ENCODE measurements at places on chromosomes 11 and 22. TPM values are rescaled to one million over a fixed set of nuclear protein-coding genes. Genes with fewer than 3 reads are reported as not detected.

CLCF1 gene
- total RNA-seq = 3.7 TPM

SMIM35 gene
- not detected for total RNA-seq

SERHL2 gene
- 1.6 TPM for total RNA-seq

ABCC8 gene
- 4.9 TPM for total RNA-seq

ANAPC15 gene
- total RNA-seq = 22.7 TPM

UBQLNL gene
- total RNA-seq = 1.1 TPM

LINC01488 gene
- total RNA-seq = not detected

DNA sequence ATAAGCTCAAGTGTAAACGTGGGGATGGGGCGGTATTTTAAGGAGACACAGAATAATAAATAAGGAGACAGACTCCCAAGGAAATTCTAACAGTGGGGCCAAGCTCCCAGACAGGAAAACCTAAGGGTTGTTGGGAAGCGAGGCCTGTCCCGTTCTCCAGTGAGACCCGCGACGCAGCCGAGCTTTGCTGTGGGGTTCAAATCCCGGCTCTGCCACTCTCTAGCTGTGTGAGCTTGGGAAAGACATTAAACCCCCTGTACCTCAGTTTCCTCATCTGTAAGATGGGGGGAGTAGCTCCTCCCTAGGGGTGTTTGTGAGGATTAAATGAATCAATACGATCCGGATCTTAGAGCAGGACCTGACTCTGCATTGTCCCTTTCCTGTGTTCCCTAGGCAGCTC is 106.8 kb downstream of the TRIM29 start:
- no peaks in the 10 kb centered on the region for H3K36me3 ChIP-seq
- no peak for DNase-seq
- no peaks in the 10 kb centered on the region for H3K4me1 ChIP-seq
- no peak overlapping the region for H3K4me3 ChIP-seq
- no peaks in the 10 kb centered on the region for H3K27me3 ChIP-seq

DNA sequence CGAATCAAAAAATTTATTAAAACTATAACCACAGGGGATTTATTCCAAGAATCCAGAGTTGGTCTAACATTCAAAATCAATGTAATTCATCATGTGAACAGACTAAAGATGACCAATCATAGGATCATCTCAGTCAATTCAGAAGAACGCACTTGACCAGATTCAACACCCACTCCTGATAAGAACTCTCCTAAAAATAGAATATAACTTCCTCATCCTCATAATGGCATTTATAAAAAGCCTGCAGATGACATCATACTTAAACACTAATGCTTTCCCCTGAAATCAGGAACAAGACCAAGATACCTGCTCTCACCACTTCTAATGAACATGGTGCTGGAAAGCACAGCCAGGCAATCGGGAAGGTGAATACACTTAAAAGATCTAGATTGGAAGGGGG is 10.5 kb upstream of the MUC2 start:
- H3K27me3 ChIP-seq = no peaks in the 10 kb centered on the region
- no peak overlapping the region for H3K4me3 ChIP-seq
- H3K4me1 ChIP-seq = no peaks in the 10 kb centered on the region
- no peak for DNase-seq

GRCh38 chr11:87803748-87804147 is 371.5 kb downstream of the RAB38 start:
- no peaks in the 10 kb centered on the region for H3K27me3 ChIP-seq
- H3K27ac ChIP-seq = no peak overlapping the region
- DNase-seq = no peak
- no peak overlapping the region for H3K4me3 ChIP-seq
- H3K36me3 ChIP-seq = no peaks in the 10 kb centered on the region

DNA sequence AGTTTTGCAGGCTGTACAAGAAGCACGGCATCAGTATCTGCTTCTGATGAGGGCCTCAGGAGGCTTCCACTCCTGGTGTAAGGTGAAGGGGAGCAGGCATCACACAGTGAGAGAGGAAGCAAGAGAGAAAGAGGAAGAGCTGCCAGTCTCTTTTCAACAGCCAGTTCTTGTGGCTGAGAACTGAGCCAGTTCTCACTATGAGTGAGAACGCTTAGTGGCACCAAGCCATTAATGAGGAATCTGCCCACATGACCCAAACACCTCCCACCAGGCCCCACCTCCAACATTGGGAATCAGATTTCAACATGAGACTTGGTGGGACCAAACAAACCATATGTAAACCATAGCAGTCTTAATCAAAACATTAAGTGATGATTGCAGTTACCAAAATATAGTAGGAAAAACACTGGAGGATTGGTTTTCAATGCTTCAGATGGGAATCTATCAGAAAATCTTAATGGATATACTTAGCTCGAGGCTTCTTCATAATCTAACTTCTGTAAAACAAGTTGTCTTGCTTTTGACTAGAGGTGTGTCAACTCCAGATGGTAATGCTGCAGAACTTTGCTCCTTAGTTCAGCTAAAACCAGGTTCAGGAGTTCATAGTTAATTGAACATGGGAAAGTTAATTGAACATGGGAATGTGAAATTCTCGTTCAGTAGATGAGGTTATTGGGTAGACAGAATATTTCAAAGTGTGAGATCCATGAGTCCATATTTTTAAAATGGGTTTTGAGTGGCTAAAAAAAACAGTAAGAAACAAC is 12.2 kb downstream of the FAR1 start:
- H3K4me1 ChIP-seq = peaks cover 42% of the 10 kb centered on the region
- no peaks in the 10 kb centered on the region for H3K36me3 ChIP-seq
- no peak for DNase-seq
- H3K4me3 ChIP-seq = no peak overlapping the region
- H3K27me3 ChIP-seq = no peaks in the 10 kb centered on the region
- no peak overlapping the region for H3K27ac ChIP-seq

DNA sequence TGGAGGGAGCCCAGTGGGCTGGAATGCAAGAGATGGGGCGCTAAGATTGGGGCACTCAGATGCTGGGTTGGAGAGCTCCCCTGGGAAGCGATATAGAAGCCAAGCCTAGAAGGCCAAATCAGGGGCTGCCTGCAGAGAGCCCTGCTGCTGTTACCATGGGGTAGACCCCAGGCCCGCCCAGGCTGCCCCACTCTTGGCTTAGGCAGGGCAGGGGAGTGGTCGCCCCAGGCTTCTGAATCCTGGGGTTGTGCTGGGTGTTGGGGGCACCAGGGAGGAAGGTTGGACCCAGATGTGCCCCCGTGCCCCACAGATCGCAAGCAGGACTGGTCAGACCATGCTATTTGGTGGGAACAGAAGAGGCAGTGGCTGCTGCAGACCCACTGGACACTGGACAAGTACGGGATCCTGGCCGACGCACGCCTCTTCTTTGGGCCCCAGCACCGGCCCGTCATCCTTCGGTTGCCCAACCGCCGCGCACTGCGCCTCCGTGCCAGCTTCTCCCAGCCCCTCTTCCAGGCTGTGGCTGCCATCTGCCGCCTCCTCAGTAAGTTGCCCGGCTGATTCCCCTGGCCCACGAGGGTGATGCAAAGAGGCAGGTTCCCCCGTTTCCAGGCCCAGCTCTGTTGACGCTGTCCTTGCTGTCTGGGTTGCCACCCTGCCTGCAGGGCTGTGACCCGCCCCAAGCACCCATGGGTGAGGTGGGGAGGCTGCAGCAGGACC is 3.9 kb downstream of the FERMT3 start:
- no peak overlapping the region for H3K4me3 ChIP-seq
- H3K4me1 ChIP-seq = peaks cover 34% of the 10 kb centered on the region
- H3K27me3 ChIP-seq = no peaks in the 10 kb centered on the region

DNA sequence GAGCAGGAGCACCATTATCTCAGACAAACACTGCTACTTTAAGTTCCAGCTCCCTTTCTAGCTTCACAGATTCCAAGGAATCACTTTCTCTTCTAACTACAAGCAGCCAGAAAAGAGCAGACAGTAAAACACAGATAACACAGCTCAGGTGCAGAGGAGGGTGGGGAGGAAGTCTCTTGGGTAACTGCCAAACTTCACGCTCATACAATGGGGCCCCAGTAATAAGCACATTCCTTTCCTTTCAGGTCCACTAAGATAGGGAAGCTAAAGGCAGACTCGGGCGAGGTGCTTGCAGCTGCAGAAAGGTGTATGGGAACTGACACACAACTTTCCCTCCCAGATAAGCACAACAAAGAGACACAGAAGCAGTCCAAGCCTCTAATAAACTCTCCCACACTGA is 69.2 kb upstream of the OR9G4 start:
- no peak overlapping the region for H3K4me3 ChIP-seq
- no peaks in the 10 kb centered on the region for H3K27me3 ChIP-seq
- H3K36me3 ChIP-seq = no peaks in the 10 kb centered on the region
- no peaks in the 10 kb centered on the region for H3K4me1 ChIP-seq
- no peak for DNase-seq
- H3K27ac ChIP-seq = no peak overlapping the region

- H3K36me3 ChIP-seq = no peaks in the 10 kb centered on the region
- H3K4me1 ChIP-seq = peaks cover 13% of the 10 kb centered on the region
- H3K4me3 ChIP-seq = no peak overlapping the region
These were observed 126.3 kb upstream of the TIMP3 start for GRCh38 chr22:32674925-32675825.

DNA sequence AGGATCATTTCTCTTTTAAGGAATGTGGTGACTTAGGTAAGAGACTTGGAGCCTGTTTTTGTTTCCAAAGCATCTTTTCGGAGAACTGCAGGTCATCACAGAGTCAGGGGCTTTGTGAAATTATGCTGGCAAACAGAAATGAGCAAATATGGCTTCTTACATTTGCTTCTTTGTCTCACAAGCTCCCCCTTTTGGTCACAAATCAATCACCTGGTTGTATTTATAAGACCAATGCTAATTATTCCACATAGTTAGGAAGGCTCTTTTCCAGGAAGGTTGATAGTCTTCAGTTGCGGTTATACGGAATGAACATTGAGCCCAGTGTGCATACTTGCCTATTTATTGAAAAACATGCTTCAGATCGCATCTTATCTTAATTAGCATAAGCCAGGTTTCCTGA is 34.6 kb upstream of the CEP126 start:
- DNase-seq = no peak
- H3K36me3 ChIP-seq = no peaks in the 10 kb centered on the region
- no peak overlapping the region for H3K4me3 ChIP-seq
- H3K27me3 ChIP-seq = no peaks in the 10 kb centered on the region

DNA sequence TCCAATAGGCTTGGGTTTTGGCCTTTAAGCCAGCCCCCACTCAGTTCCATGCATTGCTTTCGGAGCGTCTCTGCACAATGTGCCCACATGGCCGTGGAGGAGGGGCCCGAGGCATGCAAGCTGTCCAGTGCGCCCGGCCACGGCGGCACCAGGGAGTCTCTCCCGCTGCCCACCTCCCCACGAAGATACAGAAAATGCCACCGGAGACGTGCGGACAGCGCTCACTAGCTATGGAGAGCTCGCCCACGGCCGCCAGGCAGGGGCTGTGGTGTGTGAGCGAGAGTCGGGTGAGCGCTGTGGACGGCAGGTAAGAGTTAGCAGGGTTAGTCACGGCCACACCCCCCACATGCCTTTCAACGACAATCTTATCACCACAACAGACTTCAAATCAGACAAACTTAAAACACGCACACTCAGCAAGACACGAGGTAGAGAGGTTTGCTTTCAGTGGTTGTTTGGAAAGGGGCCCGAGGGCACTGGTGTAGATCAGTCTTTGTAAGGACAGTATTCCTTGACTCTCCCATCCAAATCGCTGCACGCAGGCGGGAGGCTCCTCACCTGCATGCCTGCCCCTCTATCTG is 18.7 kb upstream of the BID start:
- no peaks in the 10 kb centered on the region for H3K27me3 ChIP-seq
- no peak overlapping the region for H3K27ac ChIP-seq
- H3K4me3 ChIP-seq = no peak overlapping the region
- H3K36me3 ChIP-seq = peaks cover 19% of the 10 kb centered on the region
- H3K4me1 ChIP-seq = no peaks in the 10 kb centered on the region
- no peak for DNase-seq

DNA sequence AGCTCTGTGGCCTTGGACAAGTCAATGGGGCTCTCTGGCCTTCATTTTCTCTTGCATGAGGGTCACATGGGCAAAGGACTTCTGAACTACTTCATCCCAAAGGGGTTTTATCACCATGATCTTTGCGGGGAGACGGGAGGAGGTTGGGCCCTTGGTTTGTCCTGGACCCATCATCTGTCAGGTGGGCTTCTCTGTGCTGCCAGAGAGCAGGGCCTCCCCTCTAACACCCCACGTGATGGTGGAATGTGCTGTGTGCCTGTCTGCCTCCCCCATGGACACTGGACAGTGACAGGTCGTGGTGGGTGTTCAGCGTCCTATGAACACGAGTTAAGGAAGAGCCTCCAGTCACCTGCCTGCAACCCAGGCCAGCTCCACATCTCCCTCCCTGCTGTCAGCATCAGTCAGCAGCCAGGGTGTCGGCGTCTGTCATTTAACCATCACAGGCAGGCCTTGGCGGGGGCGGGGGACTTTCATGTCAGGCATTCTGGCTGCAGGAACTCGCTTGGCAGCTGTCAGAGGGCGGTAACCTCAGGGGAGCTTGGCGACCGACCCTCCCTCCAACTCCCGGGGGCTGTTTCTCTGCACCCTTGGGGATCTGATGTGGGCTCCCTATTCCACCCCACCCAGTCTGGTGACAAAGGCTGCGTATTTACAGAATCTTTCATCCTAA is 2.6 kb upstream of the SUN2 start:
- H3K36me3 ChIP-seq = peaks cover 5% of the 10 kb centered on the region
- no peak overlapping the region for H3K27ac ChIP-seq
- H3K27me3 ChIP-seq = no peaks in the 10 kb centered on the region
- no peak for DNase-seq

- no peak overlapping the region for H3K4me3 ChIP-seq
- no peaks in the 10 kb centered on the region for H3K36me3 ChIP-seq
These were observed 155.8 kb upstream of the POU2AF2 start for GRCh38 chr11:111089759-111090158.

- no peaks in the 10 kb centered on the region for H3K36me3 ChIP-seq
- H3K4me3 ChIP-seq = no peak overlapping the region
- no peak overlapping the region for H3K27ac ChIP-seq
These were observed 34.9 kb downstream of the SERPINH1 start for GRCh38 chr11:75596914-75597313.

- no peaks in the 10 kb centered on the region for H3K27me3 ChIP-seq
- H3K36me3 ChIP-seq = peaks cover 21% of the 10 kb centered on the region
- DNase-seq = no peak
- peaks cover 25% of the 10 kb centered on the region for H3K4me1 ChIP-seq
- no peak overlapping the region for H3K27ac ChIP-seq
These were observed 5.9 kb upstream of the GRK2 start for GRCh38 chr11:67260406-67260805.

DNA sequence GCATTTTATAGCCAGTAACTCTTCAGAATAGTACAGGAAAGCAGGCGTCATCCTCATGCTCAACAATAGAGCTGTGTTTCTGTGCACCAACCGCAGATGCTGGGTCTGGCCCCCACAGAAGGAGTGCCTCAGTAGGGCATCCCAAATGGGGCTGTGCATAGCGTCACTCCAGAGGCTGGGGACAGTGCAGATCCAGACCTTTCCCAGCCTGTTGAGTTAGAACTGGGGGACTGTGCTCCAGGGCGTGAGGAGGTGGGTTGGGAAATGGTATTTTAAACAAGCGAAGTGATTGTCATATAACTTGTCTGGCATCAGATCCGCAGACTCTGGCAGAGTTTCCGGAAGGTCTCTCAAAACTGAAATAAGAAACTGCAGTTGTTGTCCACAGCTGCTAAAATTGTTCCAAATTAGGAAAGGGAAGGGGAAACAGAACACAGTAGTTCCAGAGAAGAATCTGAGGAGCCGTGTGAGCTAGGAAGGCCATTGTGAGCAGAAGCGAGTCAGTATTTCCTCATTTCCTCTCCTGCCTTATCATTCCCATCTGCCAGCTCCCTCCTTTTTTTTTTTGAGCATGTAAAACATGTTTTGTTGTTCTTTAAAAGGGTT is 52.2 kb downstream of the JAM3 start:
- DNase-seq = no peak
- no peaks in the 10 kb centered on the region for H3K36me3 ChIP-seq
- H3K27me3 ChIP-seq = peaks cover 11% of the 10 kb centered on the region

- no peak for DNase-seq
- no peak overlapping the region for H3K27ac ChIP-seq
- H3K4me1 ChIP-seq = peaks cover 7% of the 10 kb centered on the region
- no peak overlapping the region for H3K4me3 ChIP-seq
- H3K36me3 ChIP-seq = peaks cover 37% of the 10 kb centered on the region
These were observed 10.7 kb upstream of the IL18BP start for GRCh38 chr11:71988050-71988449.
